ENCODE measurements at places on chromosomes 1 and 21. TPM values are rescaled to one million over a fixed set of nuclear protein-coding genes. Genes with fewer than 3 reads are reported as not detected.

CELA3A gene
- total RNA-seq, result 4.0 TPM

TMOD4 gene
- total RNA-seq, result not detected

USH2A gene
- not detected for total RNA-seq

WNT2B gene
- 10.9 TPM for total RNA-seq

- DNase-seq, result no peak
These were observed 180.4 kb downstream of the SLC44A5 start for GRCh38 chr1:75430526-75430925.

DNA sequence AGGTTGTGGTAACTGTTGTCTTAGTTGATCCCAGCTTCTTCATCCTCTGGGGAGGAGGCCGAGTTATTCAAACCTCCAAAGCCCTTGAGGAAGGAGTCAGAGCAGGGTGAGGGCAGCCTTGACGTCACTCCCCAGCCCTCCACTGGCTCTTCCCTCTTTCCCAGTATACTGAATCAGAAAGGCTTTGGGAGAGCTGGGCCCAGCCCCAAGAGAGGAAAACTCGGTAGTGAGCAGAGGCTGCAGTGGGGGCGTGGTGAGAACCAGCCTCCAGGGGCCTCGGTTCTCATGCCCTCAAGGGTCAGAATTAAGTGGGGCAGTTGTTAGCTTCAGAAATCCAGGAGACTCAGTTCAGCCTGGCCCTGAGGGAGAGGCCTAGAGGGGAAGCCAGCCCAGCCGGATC lies 1.8 kb upstream of the GJA4 start:
- DNase-seq, result no peak

DNA sequence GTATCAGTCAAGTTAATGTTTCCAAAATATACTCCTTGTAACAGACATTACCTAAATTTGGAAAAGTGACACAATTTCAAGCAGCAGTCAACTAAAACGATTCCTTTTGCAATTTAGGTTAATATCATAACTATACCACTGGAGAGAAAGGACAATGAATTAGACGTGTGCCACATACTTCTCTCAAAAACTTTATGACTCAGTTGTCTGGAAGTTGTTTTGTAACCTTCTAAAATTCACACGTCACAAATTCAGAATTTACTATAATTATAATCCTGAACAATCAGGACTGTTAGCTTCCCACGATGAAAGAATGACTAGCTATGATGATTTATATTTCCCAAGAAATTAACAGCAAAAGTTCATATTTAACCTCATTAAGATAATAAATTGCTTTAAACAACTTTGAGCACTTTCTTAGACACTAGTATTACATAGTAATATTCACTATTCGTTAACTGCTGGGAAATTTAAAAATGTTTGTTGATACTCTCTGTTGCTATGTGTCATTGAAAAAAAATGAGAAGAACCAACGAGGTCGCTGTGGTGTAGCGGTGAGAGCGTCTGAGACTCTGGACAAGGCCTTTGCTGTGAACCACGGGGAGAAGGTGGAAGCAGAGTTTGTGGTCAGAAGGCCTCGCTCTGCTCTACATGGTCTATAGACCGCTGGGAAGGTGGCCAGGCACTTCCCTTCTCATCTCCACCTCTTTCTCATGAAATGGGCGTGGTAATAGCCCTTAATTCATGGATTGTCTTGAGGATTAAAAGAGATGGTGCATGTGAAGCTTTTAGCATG lies 27.9 kb upstream of the BATF3 start:
- DNase-seq, result no peak

GRCh38 chr1:110118636-110119396 lies 6.6 kb downstream of the UBL4B start:
- DNase-seq, result no peak

- no peak for DNase-seq
These were observed 39.2 kb upstream of the POU3F1 start for GRCh38 chr1:38085666-38086330.

- no peak for DNase-seq
These were observed 18.9 kb downstream of the METTL13 start for GRCh38 chr1:171800342-171800741.

GRCh38 chr1:18629659-18630510 lies 761 bp upstream of the PAX7 start:
- DNase-seq, result no peak

- DNase-seq, result no peak
These were observed 82.8 kb downstream of the TRIM33 start for GRCh38 chr1:114428083-114428754.

GRCh38 chr1:147466543-147466942 lies 74.8 kb upstream of the BCL9 start:
- DNase-seq, result no peak

Measured in tibial nerve (tissue), 4 donors.